Stimulated activated CD8-positive, alpha-beta memory T cell treated with anti-CD3 and anti-CD28 coated beads, Interleukin-12 subunit alpha, Interleukin-12 subunit beta, amount 100 ng/mL, for 4 hours (primary cell): ENCODE measurements at places on chromosomes 11 and 22.

GRCh38 chr11:104876324-104876723, 21.9 kb downstream of the CASP12 start:
- DNase-seq = no peak

- DNase-seq = no peak
Measured at GRCh38 chr11:44591557-44591956, 26.1 kb downstream of the CD82 start.

- DNase-seq = no peak
Measured at GRCh38 chr11:132493801-132494200, 1038.5 kb downstream of the OPCML start.

GRCh38 chr11:57399221-57399620, 8.8 kb upstream of the PRG2 start:
- DNase-seq = no peak

GRCh38 chr11:111310088-111310487, 11.7 kb downstream of the POU2AF3 start:
- DNase-seq = no peak

DNA sequence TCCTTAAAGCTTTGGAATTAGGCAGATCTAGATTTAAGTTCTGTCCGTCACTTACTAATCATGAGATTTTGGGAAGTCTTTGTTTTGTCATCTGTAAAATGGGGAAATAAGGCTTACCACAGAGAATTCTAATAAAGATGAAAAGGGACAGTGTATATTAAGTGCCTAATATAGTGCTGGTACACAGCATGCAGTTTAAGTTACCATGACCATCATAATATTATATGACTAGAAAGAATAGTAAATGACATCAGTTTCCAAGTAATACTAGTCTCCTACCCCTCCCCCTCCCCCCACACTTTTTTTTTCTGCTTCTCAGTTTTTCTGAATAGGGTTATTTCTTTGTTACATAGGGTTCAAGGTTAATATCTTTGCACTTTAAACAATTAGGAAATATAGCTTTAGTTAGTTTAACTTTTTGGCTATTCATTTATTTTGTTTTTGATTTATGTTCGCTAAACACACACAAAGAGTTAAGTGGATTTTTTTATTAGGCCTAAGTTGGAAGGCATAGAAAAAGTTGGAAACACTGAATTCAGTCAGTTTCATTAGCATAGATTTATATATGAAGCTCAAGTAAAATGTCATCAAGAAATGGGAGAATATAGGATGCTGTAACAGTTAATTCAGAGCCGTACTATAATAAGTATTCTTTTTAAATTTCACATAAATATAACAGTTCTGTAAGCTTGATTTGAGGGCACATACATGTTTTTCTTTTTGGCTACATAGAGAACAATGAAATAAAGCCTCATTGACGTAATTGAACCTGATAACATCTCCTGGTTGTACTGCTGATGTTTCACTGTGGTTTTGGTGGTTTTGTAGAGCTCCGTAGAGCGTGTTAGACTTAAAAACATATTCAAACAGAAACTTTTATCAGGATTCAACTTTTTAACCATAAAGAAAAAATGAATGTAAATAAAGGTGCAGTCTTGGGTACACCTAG, 121.2 kb downstream of the PDE3B start:
- no peak for DNase-seq

DNA sequence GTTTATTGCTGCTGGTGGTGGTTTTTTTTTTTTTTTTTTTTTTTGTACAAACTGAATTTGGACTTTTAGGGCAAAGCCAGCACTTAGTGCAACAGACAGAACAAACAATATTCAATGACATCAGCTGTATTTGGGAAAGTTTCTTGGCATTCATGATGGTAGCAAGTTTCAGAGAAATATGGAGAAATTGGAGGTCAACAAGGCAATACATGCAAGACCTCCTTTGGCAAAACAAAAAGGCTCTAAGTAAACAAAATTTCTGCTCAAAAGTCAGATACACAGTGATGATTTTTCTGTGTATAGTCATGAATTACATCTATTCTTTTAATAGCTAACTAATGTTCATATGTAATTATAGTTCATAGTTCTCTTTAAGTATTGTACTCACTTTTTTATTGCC, 612.5 kb upstream of the LUZP2 start:
- DNase-seq = no peak

DNA sequence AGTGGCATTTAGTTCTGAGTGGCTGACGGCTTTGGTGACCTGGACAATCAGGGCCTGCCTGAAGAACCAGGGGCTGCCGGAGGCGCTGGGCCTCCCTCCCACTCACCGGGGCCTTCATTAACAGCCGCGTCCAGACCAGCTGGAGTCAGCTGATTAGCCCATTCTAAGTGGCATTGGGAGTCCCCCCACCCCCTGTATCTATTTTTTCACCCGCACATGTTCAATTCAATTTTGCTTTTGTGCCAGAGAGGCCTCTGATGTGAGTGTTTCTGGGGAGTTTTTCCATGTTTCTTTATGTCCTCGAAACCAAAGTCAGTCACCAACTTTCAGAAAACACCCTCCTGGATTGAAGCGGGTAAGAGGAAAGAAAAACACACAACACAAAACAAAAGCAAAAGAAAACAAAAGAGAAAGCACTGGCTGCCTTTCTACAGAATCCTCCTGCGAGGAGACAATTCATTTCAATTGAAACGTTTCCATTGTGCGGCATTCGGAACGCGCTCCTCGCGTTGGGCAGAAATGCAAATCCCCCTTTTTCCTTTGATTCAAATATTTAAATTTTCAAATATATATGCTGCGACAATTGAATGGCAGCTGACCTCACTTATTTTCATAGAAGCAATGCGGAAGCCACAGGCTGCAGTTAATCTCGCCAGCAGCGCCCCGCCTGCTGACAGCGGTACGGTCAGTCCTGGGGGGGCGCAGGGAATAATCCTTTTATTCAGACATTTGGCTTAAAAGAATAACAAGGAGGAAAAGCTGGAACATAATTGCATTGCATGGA, 17.7 kb downstream of the CDKN1C start:
- no peak for DNase-seq

DNA sequence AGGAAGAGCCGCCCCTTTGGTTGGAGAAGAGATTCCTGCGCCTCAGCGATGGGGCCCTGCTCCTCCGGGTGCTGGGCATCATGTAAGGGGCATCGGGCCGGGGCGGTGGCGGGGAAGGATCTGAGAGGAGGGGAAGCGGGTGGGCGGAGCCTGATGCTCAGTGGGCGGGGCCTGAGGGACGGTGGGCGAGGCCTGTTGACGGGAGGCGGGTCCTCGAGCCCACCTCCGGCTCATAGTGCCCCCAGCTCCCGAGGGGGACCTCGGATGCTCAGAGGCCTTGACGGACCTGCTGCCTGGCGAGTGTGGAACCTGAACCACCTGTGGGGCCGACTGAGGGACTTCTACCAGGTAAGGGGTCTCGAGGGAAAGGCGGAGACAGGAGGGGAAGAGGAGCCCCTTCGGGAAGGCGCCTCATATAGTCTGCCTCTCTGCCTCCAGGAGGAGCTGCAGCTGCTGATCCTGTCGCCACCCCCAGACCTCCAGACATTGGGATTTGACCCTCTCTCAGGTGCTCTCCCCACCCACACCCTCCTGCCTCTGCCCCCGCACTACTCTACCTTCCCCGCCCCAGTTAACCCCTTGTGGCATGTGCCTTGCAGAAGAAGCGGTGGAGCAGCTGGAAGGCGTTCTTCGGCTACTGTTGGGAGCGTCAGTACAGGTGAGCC, 799 bp downstream of the CCDC88B start:
- peak; percentile 65 for DNase-seq

DNA sequence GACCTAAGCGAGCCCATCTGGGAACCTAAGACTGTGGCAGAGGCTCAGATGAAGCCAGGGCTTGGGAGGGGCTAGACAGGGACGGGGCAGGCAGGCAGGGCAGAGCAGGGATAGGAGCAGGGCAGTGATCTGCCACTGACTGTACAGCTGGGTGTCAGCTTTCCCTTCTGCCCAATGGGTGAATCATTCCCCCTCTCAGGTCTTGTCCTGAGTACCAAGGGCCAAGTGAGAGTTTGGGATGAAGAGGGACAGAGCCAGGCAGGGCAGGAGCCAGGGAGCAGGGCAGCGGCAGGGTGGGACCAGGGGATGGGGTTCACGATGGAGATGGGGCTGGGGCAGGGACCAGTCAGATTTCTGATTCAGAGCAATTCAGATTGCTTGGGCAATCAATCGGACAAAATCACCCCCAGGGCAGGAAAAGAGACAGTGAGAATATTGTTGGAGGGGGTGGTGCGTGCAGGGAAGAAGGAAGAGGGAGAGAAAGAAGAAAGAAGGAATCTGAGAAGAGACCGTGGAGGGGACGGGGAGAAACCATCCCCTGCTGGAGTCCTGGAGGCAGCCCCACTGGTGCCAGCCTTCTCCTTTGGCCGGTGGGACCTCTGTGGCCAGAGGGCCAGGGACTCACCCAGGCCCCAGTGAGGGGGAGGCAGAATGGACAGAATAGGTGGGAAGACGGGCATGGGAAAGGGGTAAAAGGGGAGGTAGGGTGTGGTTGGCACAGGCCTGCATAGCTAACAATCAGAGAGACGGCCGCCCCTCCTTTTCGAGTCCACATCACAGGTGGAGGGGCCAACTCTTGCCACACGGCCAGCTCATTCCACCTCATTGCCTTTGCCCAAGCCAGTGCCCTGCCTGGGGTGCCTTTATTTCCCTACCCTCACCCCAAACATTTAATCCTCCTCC, 47.2 kb downstream of the CYTH4 start:
- no peak for DNase-seq

DNA sequence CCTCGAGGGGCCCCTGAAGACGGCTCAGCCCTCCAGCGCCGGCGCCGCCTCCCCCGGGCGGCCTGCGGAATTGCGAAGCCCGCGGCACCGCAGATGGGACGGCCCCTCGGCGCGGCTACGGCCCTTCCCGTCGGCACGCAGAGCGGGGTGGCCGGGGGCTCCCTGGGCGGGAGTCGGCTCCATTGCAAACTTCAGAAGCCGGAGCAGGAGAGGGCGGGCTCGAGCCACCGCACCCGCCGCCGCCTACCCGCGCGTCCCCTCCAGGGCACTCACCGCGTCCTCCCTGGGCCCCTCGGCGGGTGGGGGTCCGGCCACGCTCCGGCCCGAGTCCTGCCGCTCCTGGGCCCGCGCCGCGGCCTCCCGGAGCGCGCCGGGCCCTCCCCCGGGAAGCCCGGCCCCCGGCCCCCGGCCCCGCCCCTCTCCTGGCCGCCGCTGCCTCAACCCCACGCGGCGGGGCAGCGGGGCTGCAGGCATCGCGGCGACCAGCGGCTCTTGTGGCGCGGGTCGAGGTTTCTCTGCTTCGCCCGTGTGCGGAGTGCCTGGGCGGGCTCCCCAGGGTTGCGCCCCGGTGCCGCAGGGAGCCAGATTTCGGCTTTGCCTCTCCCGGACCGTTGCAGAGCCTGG, at the start of gene PACSIN3:
Gene PACSIN3 (minus strand): TSS at position 359 of the 624 bp plus-strand sequence. CDS start 3,707 bp downstream, outside the sequence.
- DNase-seq = peak; percentile 16

DNA sequence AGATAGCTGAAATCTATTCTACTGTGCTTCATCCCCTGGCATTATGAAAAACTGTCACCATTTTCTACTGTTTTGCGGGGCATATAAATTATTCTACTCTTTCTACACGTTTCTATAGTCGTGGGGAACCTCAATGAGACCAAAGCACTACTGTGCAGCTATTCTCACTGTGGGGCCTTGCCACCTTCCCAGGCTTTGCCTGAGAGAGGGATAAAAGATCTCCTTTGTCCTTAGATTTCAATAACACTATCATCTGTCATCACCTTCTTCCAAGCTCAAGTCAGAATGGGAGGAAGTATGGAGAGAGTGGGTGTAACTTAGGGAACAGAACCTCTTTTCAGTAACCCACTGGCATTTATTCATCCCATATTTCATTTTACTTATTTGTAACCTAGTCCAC, 1462.1 kb upstream of the RAG2 start:
- no peak for DNase-seq

GRCh38 chr11:63672156-63672463, 934 bp upstream of the ATL3 start:
- no peak for DNase-seq

DNA sequence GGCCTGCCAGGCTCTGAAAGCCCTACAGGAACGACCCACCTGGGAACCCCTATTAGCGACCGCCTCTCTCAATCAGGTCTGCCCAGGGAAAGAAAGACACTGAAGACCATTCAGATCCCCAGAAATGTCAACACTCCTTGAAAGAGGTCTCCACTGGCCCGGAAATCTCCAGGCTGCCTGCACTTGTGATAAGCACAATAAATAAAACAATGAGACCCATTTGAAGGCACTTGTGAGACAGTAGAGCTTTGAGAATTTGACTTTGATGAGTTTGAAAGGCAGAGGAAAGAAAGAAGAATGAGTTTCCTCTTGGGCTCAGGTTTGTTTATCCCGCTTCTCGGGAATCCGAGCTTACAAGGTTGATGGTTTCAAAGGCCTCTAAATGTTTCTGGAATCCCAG, 416.3 kb downstream of the BUD13 start:
- DNase-seq = no peak

- DNase-seq = no peak
Measured at GRCh38 chr11:30984442-30984816, 385.1 kb downstream of the DCDC1 start.

- no peak for DNase-seq
Measured at GRCh38 chr22:48258064-48258701, 1495.7 kb downstream of the TBC1D22A start.

DNA sequence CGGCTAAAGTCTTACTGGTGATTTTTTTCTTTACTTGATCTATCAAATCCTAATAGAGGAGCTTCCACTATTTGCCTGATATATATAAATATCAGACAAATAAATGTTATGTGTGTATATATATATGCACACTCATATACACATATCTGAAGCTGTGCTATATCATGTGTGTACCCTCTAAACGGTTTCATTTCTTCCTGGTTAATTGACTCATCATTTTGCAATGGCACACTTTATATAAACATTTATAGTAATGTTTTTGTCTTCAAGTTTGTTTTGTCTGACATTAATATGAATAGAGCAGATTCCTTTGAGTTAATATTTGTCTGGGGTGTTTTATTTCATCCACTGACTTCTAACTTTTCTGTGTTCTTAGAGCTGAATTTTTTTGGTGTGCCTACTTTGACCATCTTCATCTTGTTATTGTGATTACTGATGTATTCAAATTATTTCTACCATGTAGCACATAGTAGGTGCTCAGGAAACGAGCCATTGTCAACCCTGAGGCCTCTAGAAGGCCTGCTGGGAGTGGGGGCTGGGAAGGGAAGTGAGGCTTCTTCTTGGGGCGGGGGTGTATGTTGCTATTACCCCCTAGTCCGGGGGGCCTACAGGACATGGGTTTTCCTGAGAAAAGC, 82.6 kb downstream of the LRRC32 start:
- DNase-seq = no peak

- no peak for DNase-seq
Measured at GRCh38 chr11:11476499-11476898, 123.4 kb upstream of the CSNK2A3 start.

GRCh38 chr11:69163842-69164241, 8.1 kb downstream of the SMIM38 start:
- DNase-seq = no peak
